Heart right ventricle (tissue), 16 donors: ENCODE measurements at places on chromosomes 16 and 17. TPM values are rescaled to one million over a fixed set of nuclear protein-coding genes. Genes with fewer than 3 reads are reported as not detected.

DNA sequence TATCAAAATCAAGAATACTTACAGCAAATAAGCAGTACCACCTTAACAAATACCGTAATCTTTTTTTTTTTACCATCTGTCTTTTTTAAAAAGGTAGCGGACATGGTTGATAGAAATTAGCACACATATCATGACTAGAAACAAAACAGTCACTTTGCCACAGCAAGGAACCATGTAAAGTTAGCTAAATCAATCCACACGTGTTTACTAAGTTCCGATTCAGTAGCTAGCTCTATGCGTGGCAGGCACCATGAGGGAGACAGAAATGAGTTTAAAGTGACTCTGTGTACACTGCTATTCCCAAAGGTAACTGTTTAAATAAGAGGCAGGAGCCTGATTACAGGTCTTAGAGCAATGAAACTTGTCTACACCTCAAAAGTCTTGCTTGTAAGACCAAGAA, 108.6 kb downstream of the XYLT1 start:
- no peak for DNase-seq

DNA sequence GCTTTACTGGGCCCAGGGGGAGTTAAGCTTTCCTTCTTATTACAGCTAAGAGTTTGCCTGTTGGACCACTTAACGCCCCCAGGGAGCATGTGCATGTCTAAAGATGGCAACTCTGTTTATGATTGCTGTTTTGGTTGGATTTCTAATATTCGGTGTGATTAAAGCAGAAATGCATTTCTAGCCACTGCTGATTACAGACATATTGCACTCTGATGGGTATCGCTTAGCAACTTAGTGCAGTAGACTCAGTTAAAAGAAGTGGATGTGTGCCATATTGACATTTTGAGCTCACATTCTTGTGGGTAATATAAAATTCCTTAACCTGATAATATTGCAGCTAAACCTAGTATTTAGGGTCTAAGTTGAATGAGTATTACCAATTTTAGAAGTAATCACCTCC, 4.2 kb downstream of the NF1 start:
- DNase-seq: no peak

DNA sequence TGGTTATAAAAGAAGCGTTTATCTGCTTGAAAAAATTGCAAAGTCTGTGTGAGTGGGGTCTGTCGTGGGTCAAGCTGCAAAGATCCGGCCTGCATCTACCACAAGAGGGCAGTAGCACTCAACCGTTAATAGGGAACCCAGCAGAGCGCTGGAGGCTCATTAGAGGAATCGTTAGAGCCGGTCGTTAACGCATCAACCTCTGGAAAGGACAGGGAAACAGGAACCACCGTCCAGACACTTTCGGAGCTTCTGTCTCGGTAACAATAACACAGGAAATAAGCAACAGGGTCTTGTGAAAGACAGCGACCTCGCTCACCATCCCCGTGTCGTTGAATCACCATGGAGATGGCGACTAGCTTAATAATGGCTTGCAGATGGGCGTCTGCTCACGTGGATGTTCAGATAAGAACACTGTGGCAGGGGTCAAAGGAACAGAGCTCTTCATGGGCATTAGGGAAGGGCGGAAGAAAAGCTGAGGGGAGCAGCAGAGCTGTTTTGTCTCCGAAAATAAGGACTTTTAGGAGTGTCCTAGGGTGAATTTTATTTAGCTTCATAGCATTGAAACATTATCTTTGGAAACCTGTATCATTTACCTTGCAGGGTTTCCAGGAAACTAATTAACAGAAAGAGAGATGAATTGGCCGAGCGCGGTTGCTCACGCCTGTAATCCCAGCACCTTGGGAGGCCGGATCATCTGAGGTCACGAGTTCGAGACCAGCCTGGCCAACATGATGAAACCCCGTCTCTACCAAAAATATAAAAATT, 11.9 kb upstream of the NSRP1 start:
- peak; percentile 84 for DNase-seq

GRCh38 chr17:36111068-36111490, 7.5 kb downstream of the CCL4 start:
- DNase-seq: no peak

DNA sequence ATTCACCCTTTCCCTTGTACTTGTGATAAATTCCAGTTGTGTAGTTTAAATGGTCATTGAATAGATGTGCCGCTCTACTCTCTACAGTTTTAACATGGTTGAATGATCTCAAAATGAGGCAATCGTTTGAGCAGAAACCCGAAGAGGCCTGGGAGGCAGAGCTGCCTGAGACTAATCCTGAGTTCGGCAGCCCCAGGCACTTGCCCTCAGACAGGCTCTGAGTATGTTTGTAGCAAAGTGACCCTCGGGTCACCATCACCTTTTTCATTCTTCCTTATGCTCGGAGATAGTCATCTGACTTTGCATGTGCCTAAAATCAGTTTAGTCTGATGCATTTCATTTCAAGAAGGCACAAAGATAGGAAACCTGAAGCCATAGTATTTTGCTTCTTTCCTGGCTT, 184.0 kb upstream of the RBFOX1 start:
- DNase-seq: no peak

PER1 gene
- 75.7 TPM for total RNA-seq

DNA sequence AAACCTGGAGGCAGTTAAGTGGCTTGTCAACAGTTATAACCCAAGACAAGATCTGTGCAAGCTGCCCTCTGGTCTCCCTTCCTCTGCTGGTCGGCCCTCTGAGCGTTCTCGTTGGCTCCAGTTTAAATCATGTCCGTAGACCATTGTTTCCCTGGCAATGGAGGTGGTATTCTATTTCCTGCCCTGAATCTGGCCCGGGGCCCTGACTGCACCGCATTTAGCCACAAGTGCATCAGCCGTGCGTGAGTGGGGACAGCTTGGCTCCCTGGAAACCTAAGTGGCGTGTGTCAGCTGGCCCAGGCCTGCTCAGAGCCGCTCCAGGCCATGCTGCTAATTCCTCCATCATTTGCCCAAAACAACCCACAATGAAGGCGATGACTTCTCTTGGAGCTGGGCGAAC, 15.0 kb upstream of the MYLK3 start:
- peak; percentile 81 for DNase-seq

TBC1D28 gene
- not detected for total RNA-seq

- no peak for DNase-seq
Measured at GRCh38 chr16:80733407-80733806, 71.0 kb downstream of the CDYL2 start.

WNT3 gene
- total RNA-seq: 1.9 TPM

- DNase-seq: no peak
Measured at GRCh38 chr17:68294617-68295016, 3.3 kb downstream of the ARSG start.
